ENCODE measurements at places on chromosomes 4 and X. TPM values are rescaled to one million over a fixed set of nuclear protein-coding genes. Genes with fewer than 3 reads are reported as not detected.

- H3K27me3 ChIP-seq, result no peaks in the 10 kb centered on the region
- H3K27ac ChIP-seq, result no peak overlapping the region
- no peak for DNase-seq
- H3K4me1 ChIP-seq, result no peaks in the 10 kb centered on the region
- H3K4me3 ChIP-seq, result no peak overlapping the region
Observed at GRCh38 chr4:188032170-188032569, 36.6 kb downstream of the ZFP42 start.

Gene MXRA5
- 3.8 TPM for total RNA-seq

DNA sequence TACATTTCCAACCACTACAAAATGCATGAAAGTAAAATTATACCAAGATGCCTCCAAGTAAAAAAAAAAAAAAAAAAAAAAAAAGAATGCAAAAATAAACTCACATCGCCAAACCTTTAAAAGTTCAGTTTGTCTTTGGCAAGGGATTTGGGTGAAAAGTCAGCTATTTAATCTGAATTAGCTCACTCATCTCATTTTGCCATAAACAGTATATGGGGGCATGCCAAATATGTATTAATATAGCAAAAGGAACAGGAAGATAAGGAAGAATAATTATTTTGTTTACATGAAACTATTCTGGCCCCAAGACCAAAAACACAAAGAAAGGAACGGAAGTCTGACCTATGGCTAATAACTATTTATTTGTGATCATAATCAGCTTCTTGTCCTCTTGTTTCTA is 114.7 kb upstream of the SLC6A14 start:
- no peak overlapping the region for H3K27ac ChIP-seq
- no peak overlapping the region for H3K4me3 ChIP-seq
- H3K36me3 ChIP-seq, result no peaks in the 10 kb centered on the region
- no peaks in the 10 kb centered on the region for H3K27me3 ChIP-seq
- no peak for DNase-seq
- H3K4me1 ChIP-seq, result no peaks in the 10 kb centered on the region

DNA sequence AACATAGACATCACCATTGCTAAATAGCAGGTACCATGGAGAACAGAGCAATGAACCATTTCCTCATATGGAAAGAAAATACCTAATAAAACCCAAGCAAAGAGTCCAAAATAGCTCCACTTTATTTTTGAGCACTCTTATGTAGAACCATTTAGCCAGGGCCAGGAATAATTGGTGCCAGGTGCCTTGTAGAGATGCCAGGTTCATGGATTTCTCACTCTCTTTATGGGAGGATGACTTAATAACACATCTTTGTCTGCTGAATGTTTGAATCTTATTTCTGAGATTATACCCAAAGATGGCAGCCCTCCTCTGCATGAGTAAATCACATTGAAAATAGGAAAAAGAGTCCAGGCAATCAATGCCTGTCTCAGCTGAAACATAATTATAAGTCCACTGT is 212.3 kb upstream of the SFRP2 start:
- H3K4me1 ChIP-seq, result peaks cover 19% of the 10 kb centered on the region
- no peak for DNase-seq
- no peaks in the 10 kb centered on the region for H3K36me3 ChIP-seq
- no peak overlapping the region for H3K4me3 ChIP-seq

Gene KIAA1210
- not detected for total RNA-seq

- no peak for DNase-seq
- no peaks in the 10 kb centered on the region for H3K4me1 ChIP-seq
- H3K4me3 ChIP-seq, result no peak overlapping the region
- no peaks in the 10 kb centered on the region for H3K36me3 ChIP-seq
- H3K27ac ChIP-seq, result no peak overlapping the region
- no peaks in the 10 kb centered on the region for H3K27me3 ChIP-seq
Observed at GRCh38 chrX:132810964-132811712, 147.3 kb downstream of the HS6ST2 start.

- H3K27ac ChIP-seq, result no peak overlapping the region
- H3K4me1 ChIP-seq, result no peaks in the 10 kb centered on the region
- no peaks in the 10 kb centered on the region for H3K27me3 ChIP-seq
- no peak for DNase-seq
Observed at GRCh38 chr4:4549534-4549933, 7.7 kb upstream of the STX18 start.

Gene AGTR2
- total RNA-seq, result not detected

DNA sequence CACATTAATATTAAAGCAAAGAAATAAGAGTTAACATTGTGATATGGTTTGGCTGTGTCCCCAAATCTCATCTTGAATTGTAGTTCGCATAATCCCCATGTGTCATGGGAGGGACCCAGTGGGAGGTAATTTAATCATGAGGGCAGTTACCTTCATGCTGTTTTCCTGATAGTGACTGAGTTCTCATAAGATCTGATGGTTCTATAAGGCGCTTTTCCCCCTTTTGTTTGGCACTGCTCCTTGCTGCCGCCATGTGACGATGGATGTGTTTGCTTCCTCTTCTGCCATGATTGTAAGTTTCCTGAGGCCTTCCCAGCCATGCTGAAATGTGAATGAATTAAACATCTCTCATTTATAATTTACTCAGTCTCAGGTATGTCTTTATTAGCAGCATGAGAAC is 153.8 kb upstream of the GALNT7 start:
- no peak for DNase-seq
- H3K27me3 ChIP-seq, result no peaks in the 10 kb centered on the region
- no peak overlapping the region for H3K27ac ChIP-seq
- H3K36me3 ChIP-seq, result no peaks in the 10 kb centered on the region
- H3K4me1 ChIP-seq, result no peaks in the 10 kb centered on the region

DNA sequence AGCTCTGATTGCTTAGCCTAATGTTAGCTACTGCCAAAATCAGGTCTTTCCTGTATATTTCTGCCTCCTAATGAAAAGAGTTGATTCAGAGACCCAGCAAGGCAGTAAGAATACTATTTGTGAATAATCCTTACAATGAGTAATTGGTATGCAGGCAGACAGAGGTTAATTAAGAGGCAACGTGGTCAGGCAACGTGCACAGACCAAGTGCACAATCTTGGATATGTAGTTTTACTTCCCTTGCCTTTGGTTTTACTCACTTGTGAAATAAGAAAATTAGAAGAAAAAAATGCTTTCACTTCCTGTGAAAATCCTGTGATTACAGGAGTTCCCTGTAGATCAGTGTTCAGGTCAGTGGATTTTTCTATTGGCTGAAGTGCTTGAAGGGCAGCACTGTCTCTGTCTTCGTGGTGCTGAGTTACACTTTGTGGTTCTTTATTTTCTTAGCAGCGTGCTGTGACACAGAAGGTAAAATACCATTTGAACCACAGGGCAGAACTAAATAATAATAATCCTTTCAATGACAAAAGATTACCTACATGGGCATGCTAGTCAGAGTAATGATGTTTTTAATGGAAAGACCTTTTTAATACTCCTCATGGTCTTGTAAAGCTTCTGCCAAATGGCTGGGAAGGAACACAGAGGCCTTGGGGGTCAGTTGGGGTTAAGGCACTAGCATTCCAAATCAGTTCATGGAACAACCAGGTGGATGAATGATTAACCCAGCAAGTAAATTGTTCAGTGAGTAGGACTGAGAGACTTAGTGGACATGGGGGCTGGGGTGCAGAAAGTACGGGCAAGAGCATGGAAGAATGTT is 430.9 kb downstream of the MAPK10 start:
- H3K27me3 ChIP-seq, result no peaks in the 10 kb centered on the region
- H3K4me3 ChIP-seq, result no peak overlapping the region
- H3K4me1 ChIP-seq, result peaks cover 33% of the 10 kb centered on the region
- H3K27ac ChIP-seq, result no peak overlapping the region
- no peaks in the 10 kb centered on the region for H3K36me3 ChIP-seq
- DNase-seq, result no peak

Gene AR
- 2.7 TPM for total RNA-seq

DNA sequence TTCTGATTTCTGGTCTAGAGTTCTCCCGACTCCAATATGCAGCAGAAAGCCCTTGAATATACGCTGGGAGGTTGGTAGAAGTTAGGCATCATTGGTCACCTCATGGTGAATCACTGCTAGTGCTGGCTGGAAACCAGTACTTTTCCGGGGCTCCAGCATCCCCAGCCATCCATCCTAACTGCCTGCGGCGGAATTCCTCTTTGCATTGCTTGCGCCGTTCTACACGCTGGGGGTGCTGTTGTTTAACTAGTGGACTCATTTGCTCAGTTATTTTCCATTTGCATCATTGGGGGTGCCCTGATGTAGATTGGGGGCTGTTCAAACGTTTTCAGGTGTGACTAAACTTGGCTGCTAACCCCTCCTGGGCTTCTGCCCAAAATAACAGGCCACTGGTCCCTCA is 23.3 kb upstream of the GPR50 start:
- DNase-seq, result no peak
- no peaks in the 10 kb centered on the region for H3K36me3 ChIP-seq
- H3K27ac ChIP-seq, result no peak overlapping the region
- H3K4me1 ChIP-seq, result no peaks in the 10 kb centered on the region

Gene HDAC6
- 26.8 TPM for total RNA-seq

GRCh38 chrX:72097098-72097497 is 34.6 kb downstream of the RTL5 start:
- H3K27me3 ChIP-seq, result no peaks in the 10 kb centered on the region
- no peak overlapping the region for H3K27ac ChIP-seq
- no peak overlapping the region for H3K4me3 ChIP-seq

GRCh38 chr4:24071612-24072372 is 181.9 kb upstream of the PPARGC1A start:
- no peak overlapping the region for H3K27ac ChIP-seq
- no peaks in the 10 kb centered on the region for H3K27me3 ChIP-seq
- no peaks in the 10 kb centered on the region for H3K36me3 ChIP-seq
- H3K4me3 ChIP-seq, result no peak overlapping the region
- DNase-seq, result no peak
